ENCODE measurements at places on chromosomes 2 and 18.

- DNase-seq, result peak; percentile 51
Measured at GRCh38 chr2:60555066-60555782, 1.8 kb upstream of the BCL11A start.

GRCh38 chr2:54275541-54275940 is 19.5 kb upstream of the TSPYL6 start:
- no peak for DNase-seq

GRCh38 chr18:361941-362310 is 94.1 kb upstream of the THOC1 start:
- DNase-seq, result peak; percentile 97

DNA sequence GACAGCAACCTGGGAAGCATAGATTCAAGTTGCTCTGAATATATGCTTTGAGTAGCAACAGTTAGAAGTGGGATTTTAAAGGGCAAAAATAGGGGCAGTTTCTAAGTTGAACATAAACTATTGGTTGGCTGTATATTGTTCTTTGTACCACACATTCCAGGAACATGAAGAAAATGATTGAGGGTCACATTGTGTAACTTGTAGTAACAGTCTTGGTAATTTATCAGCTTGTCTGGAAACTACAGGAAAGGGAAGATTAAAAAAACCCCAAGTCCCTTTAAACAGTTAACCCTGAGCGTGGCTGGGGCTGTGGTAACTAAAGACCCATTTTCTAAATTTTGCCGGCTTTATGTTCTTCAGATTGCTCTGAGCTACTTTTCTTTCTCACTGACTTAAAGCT is 7.4 kb downstream of the PLEKHB2 start:
- no peak for DNase-seq

GRCh38 chr2:98909317-98910211 is 26.5 kb downstream of the CRACDL start:
- peak; percentile 64 for DNase-seq

GRCh38 chr2:66948234-66948633 is 448.9 kb upstream of the ETAA1 start:
- DNase-seq, result no peak

DNA sequence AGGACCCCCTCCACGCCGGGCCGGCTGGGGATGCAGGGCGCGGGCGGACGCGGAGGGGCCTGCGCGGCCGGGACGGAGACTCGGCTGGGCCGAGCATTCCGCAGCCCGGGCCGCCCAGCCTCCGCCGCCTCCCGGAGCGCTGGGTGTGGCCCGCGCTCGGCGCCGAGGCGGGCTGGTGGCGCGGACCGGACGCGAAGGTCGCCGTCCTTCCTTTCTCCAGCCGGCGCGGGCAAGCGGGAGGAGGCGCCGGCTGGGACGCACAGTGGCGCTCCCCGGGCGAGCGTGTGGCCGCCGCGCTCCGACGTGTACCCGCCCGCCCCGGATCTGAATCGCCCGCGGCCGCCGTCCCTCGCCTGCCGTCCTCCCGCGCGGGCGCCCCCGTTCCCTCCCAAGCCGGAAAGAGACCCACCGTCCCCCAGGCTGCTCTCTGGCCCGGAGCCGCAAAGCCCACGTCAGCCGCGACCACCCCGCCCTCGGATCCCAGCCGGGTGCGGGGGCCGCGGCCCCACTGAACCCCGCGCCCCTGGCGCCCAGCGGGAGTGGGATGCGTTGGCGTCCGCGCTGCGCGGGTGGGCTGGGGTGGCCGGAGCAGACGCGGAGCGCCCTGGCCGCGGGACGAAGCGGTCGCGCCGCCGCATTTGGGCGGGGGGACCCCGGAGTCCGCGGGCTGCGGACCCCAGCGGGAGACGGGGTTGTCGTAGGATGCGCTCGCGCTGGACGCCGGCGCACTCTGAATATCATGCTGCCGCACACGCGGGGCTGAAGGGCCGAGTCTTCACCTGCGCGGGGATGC is 634 bp downstream of the SPATS2L start:
- DNase-seq, result peak; percentile 51

DNA sequence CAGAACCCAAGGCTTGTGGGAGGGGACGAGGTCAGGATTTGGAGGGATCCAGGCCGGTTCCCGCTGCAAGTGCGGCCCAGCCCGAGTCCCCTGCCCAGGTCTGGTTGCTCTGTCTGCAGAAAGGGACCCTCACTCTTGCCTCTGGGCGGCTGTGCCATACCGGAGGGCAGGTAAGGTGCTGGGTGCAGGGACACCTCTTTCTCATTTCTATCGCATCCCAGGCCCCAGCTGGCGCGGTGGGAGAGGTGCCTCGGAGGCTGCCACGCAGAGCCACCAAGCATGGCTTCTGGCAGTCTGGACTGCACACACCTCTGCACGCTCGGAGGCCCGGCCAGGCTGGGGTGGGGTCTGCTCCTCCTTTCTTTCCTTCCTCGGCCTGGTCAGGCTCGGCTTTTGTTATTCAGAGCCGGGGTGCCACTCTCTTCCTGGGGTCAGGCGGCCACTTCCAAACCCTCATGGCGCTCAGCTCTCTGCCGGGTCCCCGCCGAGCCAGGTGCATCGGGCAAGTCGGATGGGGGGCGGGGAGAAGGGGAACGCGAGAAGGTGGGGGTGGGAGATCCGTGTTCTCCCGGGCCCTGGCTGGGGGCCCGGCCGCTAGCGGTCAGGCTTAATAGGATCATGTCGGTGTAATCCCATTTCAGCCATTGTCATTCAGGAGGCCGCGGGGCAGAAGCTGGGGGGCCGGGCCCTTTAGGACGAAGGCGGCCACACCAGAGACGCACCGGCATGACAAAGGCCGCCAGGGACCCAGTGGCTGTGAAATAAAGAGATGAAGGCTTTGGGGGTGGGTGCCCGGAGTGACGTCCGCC is 9.0 kb downstream of the GBX2 start:
- no peak for DNase-seq

GRCh38 chr2:159165048-159165447 is 121.5 kb downstream of the WDSUB1 start:
- no peak for DNase-seq

DNA sequence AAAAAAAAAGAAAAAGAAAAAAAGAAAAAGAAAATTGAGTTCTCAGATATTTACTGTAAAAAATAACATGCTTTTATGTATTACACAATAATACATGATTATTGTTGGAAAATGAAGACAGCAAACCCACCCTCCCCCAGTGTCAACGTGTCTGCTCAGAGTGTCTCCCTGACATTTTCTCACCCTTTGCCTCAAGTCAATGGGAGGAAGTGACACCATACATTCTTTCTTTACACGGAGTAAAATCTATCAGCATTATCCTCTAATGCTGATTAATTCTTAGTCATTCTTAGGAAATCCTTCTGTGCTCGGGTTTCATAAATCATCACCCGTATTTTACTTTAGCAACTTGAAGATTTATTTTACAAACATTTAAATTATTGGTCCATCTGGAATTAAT is 32.0 kb downstream of the CTAGE1 start:
- DNase-seq, result peak; percentile 69

DNA sequence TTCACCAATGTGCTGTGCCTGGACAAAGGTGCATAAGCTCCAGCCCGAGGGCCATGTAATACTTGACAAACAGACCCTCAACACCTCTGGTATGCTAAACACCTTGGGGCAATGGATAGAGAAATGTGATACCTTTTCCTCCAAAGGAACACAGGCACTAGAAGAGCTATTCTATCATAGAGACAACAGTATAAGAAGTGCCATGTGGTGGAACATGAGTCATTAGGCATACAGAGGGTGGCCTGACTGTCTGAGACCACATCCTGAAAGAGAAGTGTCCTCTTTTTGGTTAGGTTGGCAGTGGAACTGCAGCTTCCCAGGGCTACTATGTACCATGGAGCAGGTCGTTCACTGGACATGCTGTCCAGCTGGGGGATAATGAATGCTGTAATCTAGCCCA is 153.9 kb downstream of the INSIG2 start:
- DNase-seq, result peak; percentile 64

DNA sequence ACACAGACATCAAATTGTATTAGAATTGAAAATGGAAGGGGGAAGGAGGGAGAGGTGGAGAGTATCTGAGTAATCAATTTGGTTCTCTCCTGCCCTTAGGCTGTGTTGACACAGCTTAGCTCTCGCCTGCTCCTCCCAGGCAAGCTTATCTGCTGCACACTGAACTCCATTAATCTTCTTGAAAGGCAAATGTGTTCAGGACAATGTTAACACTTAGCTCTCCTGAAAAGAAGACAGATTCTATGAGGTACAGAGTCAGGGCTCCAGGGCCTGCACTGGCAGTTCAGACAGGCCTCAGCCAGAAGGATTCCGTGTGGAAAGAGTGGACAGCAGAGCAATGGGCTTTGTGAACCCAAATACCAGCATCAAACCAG is 430.0 kb upstream of the TNP1 start:
- no peak for DNase-seq

GRCh38 chr2:45759310-45759851 is 107.9 kb downstream of the PRKCE start:
- DNase-seq, result peak; percentile 66

- no peak for DNase-seq
Measured at GRCh38 chr2:195639238-195639858, 17.7 kb upstream of the SLC39A10 start.

GRCh38 chr2:105526000-105526925 is 127.4 kb upstream of the FHL2 start:
- DNase-seq, result no peak
